ENCODE measurements at places on chromosomes 12 and 14.
A peak's percentile ranks its signal among the peaks of the same experiment; 100 is the strongest.

DNA sequence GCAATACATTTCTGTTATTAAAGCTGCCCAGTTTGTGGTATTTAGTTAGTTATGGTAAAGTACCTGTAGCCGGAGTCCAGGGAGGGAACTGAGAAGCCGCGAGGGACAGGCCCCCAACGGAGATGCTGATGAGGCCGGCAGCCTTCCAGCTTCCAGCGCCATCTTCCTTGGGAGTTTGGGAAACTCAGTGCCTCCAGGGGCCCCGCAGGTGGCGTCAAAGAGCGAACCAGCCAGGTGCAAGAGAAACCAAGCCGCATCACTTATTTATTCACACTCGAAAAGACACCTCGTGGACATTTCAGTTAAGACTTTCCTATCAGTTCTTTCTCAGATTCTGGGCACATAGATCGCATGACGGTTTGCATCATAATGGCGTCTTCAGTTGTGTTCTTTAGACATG is 216.6 kb downstream of the GLT1D1 start:
- DNase-seq = peak; percentile 33

GRCh38 chr12:105296116-105297089 is 34.1 kb upstream of the C12orf75 start:
- no peak for DNase-seq

GRCh38 chr14:100384819-100385813 is 62.0 kb downstream of the SLC25A47 start:
- DNase-seq = no peak

DNA sequence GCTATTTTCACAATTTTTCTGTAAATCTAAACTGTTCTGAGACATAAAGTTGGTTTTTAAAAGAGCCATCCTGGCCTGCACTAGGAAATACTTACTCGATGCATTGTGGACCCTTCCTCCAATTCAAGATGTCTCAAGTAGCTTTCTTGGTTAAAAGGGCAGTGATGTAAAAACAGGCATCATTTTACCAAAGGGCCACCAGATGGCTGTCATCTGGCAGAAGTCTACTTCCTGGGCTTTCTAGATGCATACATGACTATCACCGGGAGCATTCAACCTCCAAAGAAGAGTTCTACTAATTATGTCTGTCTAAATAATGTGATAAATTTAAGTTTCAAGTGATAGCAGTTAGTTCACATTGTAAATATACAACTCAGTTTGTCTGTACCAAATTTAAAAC is 96.8 kb upstream of the FRMD6 start:
- no peak for DNase-seq

DNA sequence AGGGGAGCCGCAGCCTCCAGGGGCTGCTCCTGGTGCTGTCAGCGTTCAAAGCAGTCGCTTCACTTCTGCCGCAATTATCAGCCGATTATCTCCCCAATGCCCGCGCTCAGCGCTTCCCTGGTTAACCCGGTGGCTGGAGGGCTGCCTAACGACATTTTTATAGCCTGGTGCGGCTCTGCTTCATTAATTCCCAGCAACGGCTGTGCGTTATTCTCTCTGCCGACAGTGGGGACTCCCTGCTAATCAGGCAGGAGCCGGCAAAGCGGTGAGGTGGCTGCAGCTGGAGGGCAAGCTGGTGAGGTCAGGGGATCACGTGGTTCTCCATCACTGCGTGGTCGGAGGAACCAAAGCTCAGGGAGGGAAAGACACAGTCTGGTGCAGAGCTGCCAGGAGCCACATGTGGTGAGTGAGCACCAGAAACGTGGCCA is 62.9 kb downstream of the GLRX5 start:
- no peak for DNase-seq

DNA sequence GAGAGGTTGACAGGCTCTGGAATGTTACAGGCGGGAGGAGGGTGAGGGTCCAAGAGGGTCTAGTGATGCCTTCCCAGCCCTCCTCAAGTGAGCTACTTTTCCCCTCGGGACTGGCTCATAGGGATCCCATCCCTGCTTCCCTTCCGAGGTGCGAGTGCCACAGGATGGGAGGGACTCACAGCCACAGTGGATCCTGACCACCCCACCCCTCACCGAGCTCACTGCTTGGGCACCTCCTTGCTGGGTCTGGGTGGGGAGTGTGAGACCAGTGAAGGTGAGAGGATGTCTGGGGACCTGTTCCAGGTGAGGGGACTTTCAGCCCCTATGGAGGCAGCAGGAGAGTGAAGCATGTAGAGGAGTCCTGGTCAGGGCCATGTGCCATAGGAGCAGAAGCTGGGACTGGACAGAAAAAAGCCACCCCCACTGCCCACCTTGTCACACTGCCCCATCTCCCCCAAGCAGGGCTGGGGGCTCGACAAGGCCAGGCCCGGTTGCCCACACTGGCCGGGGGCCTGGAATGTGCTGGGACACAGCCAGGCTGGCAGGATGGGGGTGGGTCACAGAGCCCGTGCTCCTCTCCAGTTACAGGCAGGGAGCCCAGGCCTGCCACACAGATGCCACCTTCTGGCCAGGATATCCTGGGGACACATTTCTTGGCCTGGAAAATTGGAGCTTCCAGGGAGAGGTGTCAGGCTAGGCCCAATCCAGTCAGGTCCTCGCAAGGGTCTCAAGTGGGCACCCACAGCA is 1.7 kb upstream of the TNS2 start:
- no peak for DNase-seq

- DNase-seq = peak; percentile 89
Measured at GRCh38 chr12:104064031-104064841, at the start of gene HCFC2. HCFC2 (plus strand) TSS chr12:104064531; CDS start chr12:104064561, 30 bp downstream.
